Activated CD4-positive, alpha-beta T cell treated with anti-CD3 and anti-CD28 coated beads for 4 hours (primary cell): ENCODE measurements at places on chromosomes 7 and 10.

GRCh38 chr7:45919231-45919784 is 1.8 kb downstream of the IGFBP3 start:
- DNase-seq, result no peak

- no peak for DNase-seq
Measured at GRCh38 chr7:116224492-116225098, 14.3 kb downstream of the TES start.

- no peak for DNase-seq
Measured at GRCh38 chr7:47318395-47319182, 263.3 kb downstream of the TNS3 start.

- no peak for DNase-seq
Measured at GRCh38 chr7:30434140-30434799, 44.3 kb downstream of the NOD1 start.

GRCh38 chr10:35540296-35541164 is 64.6 kb upstream of the GJD4 start:
- no peak for DNase-seq

GRCh38 chr7:92847305-92847704 is 10.9 kb upstream of the CDK6 start:
- DNase-seq, result no peak

- no peak for DNase-seq
Measured at GRCh38 chr7:132508724-132509353, 67.4 kb downstream of the PLXNA4 start.

- DNase-seq, result no peak
Measured at GRCh38 chr7:116386674-116387073, 112.9 kb upstream of the CAV2 start.

DNA sequence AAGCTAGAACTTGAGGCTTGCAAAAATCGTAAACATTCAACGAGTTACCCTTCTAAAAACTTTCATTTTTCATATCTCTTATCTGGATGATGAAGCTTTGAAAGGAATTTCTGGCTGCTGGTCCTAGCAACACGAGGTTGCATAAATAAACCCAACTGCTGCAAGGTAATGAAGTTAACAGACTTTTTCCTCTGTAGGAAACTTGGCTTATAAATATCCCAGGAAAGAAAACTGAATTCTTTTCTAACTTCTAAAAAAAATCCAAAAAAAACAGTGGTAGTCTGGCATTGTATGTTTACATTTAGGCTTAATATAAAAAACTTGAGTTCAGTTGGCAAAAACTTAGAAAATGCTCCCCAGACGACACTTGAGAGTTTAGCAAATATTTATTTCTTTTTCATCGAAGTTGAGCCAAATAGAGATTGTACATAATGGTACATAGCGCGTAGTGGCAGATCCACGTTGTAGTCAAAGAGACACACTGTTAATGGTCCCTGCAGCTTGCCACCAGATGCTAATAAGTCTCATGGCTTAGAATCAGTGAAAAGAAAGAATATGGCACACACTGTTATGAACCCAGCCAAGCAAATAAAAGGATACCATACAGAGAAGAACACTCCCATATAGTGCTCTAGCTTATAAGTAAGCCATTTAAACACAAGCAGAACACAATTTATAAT is 200.3 kb upstream of the PCLO start:
- DNase-seq, result no peak
